GM12878 (cell line): ENCODE measurements at places on chromosomes 6 and 20. TPM values are rescaled to one million over a fixed set of nuclear protein-coding genes. Genes with fewer than 3 reads are reported as not detected.

The SPATA25 gene
- 1.0 and 2.4 TPM in 2 replicates for total RNA-seq

The HLA-DMA gene
- 182 and 189 TPM in 2 replicates for total RNA-seq

The AVP gene
- total RNA-seq: not detected in 2 replicates

The IRF4 gene
- total RNA-seq: 495 and 498 TPM in 2 replicates

The MYLK2 gene
- 0.58 and 0.67 TPM in 2 replicates for total RNA-seq

The TSHZ2 gene
- 0.27 and 0.36 TPM in 2 replicates for total RNA-seq

The BHLHE23 gene
- total RNA-seq: 0.33 TPM in 1 of 2 replicates, not detected in the other

The TUBB2B gene
- 55.4 and 63.2 TPM in 2 replicates for total RNA-seq

DNA sequence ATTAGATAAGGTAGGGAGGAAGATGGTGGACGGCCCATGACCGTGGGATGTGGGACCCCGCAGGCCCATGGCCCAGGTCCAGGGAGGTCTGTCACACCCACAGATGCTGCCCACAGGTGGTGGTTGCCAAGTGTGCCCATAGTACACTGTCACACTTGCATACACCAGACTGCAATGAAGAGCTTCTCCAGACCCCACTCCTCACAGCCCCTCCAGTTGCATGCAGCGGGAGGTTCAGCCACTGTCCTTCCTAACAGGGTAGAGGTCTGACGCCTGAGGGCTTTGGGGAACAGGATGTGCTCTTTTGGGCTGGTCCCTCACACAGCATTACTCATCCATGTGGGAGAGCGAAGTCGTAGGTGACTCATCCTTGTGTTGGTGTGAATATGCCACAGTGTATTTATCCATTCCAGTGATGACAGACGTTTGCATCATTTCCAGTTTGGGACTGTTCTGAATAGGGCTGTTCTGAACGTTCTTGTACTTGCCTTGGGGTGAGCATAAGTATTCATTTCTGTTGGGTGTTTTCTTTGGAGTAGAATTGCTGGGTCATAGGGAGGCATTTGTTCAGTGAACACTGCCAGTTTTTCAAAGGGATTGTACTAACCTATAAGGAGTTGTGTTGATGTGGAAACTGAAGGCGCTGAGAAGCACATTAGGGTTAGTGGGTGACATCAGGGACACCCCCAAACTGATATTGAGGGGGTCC is 10.1 kb upstream of the PYGB start:
- DNase-seq: no peak

GRCh38 chr6:57127763-57128162 is 37.8 kb downstream of the ZNF451 start:
- DNase-seq: no peak

DNA sequence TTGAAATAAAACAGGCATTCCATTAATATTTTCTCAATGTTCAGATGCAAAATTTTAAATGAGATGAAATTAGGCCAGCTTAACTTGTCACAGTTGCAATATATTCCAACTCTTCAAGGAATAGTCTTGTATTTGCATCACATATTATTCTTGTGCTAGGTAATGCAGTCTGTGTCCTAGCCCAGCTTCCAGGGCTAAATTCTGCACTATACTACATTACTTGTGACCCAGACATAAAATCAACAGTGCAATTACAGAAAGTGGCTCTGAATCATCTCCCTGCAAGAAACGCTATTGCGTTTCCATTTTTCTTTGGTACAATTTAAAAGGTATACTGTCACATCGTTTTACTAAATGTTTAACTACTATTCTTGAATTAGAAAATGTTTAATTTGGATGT is 399.2 kb downstream of the TENT5A start:
- DNase-seq: no peak

GRCh38 chr6:8525370-8525769 is 90.0 kb upstream of the SLC35B3 start:
- no peak for DNase-seq

DNA sequence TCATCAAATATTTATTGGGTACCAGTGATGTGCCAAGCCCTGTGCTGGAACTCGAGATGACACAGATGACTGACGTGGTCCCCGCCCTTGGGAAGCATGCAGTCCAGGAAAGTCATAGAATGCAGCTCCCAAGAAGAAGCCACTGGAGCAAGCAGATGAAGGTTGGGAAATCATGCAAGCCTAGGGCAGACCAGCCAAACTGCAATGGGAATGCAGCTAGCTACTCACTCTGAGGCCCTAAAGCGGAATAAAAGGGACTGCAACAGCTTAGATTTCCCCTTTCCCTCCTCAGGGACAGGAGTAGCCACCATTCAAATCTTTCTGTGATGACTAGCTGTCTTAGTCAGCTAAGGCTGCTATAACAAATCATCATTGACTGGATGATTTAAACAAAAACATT is 152.2 kb downstream of the MAFB start:
- no peak for DNase-seq

DNA sequence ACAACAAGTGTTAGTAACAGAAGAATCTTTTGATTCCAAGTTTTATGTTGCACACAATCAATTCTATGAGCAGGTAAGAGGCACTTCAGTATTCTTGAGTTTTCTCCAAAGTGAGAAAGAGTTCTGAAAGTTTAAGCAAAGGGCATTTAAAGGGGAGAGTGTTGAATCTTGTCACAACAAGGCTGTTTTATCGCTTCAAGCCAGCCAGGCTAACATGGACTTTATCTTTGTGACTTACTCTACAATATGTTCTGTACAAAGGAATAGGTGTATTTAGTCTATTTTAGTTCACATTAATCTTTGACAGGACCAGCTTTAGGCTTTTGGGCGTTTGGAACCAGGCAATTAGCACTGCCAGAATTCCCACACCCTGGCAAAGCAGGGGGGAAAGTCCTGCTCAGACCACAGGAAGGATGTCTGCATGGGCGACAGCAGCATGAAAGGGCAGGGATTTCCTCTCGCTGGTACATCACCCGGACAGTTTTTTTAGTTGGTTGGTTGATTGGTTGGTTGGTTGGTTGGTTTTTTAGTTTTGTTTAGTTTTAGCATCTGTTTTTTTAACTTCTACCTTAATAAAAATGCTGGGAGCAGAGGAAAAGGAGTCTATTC is 395.4 kb upstream of the SOX4 start:
- no peak for DNase-seq

DNA sequence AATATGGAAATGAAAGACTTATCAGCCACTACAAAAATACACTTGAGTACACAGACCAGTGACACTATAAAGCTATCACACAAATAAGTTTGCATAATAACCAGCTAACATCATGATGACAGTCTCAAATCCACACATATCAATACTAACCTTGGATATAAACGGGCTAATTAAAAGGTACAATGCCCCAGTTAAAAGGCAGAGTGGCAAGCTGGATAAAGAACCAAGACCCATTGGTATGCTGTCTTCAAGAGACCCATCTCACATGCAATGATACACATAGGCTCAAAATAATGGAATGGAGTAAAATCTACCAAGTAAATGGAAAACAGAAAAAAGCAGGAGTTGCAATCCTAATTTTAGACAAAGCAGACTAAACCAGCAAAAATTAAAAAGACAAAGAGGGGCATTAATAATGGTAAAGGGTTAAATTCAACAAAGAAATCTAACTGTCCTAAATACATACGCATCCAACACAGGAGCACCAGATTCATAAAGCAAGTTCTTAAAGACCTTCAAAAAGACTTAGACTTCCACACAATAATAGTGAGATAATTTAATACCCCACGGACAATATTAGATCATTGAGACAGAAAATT is 163.3 kb downstream of the CD24 start:
- no peak for DNase-seq

DNA sequence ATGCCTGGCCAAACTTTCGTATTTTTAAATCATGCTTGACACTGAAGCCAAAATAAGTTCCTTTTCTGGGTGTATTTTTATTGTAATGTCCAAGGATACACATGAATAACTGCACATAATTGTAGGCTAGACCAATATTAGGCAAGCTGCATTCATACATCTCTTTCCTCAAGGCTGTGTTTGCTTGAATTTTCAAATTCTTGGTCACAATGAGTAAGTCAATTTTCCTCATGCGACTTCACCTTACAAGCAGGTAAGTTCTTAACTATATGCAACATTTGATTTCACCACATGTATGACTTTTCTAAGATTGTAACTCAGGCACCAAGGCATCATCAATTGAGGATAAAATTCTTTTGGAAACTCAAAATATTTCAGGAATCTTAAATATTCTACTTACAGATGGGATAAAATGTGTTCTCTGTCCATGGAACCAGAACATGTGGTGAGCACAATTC is 112.4 kb upstream of the ZNF217 start:
- DNase-seq: no peak

DNA sequence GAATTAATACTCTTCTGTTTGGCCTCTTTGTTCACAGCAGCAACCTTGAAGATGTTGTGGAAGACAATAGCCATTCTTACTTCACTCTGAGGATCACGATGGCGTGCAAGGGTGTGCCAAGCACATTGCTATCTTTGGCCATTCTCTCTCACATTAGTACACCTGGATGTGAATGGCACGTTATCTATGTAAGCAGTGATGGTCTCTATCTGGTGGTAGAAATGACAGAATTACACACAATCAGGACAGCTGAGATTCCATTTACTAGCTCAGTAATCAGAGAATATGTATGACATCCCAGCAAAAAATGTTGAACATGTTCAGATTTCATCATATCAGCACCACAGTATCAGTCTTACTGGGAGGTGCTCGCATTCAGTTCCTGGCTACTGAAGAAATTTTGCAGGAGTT is 116.2 kb downstream of the LCA5 start:
- no peak for DNase-seq

- no peak for DNase-seq
Measured at GRCh38 chr6:44470746-44471145, 83.2 kb downstream of the CDC5L start.

DNA sequence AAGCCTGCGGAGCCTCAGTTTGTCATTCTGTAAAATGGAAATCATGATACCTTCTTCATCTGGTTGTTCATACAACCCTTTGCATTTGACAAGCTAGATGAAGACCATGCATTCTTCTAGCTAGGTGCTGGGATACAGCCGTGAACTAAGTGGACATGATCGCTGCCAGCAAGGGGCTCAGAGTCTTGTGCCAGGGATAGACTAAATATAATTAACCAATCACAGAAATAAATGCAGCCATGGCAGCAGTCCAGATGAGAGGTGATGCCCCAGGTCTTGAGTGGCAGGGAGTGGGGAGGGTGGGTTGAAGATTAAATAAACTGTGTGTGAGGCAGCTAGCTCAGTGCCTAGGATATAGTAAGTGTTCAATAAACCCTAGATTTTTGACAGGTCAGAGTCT is 19.3 kb downstream of the JPH2 start:
- no peak for DNase-seq

DNA sequence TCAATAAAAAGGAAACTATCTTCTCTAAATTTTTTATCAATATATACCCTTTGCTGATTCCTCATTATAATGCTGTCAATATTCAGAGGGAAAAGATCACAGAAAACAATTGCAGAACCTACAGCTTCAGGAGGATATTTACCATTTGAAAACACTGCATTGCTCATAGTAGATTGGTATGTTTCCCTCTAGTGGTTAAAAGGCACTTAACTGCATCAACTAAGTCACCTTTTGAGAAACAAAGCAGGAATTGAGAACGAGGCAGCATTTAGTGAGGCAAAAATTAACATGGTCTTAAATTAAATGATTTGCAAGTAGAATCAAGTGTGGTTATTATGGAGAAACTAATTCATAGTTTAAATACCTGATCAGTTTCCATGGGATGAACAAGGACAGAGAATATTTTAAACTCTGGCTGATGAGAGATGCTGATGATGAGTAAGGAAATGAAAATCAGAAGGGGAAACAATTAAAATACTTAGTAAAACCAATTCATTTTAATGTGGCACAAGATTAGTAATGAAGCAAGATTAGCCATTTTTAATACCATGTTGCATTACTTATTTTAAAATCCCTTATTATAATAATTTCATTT is 642.1 kb downstream of the EPHA7 start:
- DNase-seq: no peak

- no peak for DNase-seq
Measured at GRCh38 chr20:57848282-57848681, 138.5 kb upstream of the PMEPA1 start.

- DNase-seq: no peak
Measured at GRCh38 chr6:124688369-124688768, 273.9 kb upstream of the RNF217 start.
